ENCODE measurements at places on chromosomes 6 and 20. TPM values are rescaled to one million over a fixed set of nuclear protein-coding genes. Genes with fewer than 3 reads are reported as not detected.

- H3K4me3 ChIP-seq, result no peak overlapping the region
- H3K27me3 ChIP-seq, result no peaks in the 10 kb centered on the region
- H3K4me1 ChIP-seq, result no peaks in the 10 kb centered on the region
- no peak overlapping the region for H3K27ac ChIP-seq
Observed at GRCh38 chr20:33291830-33292355, 8.9 kb downstream of the BPIFB1 start.

DNA sequence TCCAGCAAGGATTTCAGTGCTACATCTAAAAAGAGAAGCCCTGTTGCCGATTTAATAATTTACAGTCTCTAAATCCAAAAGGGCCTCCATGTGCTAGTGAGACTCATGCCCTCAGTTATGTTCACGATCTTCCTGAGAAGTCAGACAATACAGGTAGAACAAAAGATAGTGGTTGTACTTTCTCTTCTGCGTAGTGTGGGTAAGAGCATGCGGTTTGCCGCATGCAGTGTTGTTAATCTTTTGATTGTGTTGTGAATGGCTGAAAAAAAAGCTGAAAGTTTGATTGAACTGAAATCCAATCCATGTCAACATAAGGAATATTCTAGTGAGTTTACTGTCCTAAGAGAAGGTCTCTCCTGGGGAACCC is 74.8 kb upstream of the AGPAT4 start:
- no peak overlapping the region for H3K4me3 ChIP-seq
- H3K4me1 ChIP-seq, result no peaks in the 10 kb centered on the region
- no peak for DNase-seq
- H3K27me3 ChIP-seq, result no peaks in the 10 kb centered on the region

GRCh38 chr6:49257549-49257948 is 205.5 kb downstream of the MMUT start:
- no peak for DNase-seq
- no peak overlapping the region for H3K4me3 ChIP-seq
- H3K4me1 ChIP-seq, result no peaks in the 10 kb centered on the region

The FAM135A gene
- total RNA-seq, result 23.7 TPM

GRCh38 chr20:34042262-34042661 is 48.6 kb downstream of the RALY start:
- H3K27ac ChIP-seq, result no peak overlapping the region
- H3K36me3 ChIP-seq, result no peaks in the 10 kb centered on the region
- peaks cover 30% of the 10 kb centered on the region for H3K4me1 ChIP-seq

DNA sequence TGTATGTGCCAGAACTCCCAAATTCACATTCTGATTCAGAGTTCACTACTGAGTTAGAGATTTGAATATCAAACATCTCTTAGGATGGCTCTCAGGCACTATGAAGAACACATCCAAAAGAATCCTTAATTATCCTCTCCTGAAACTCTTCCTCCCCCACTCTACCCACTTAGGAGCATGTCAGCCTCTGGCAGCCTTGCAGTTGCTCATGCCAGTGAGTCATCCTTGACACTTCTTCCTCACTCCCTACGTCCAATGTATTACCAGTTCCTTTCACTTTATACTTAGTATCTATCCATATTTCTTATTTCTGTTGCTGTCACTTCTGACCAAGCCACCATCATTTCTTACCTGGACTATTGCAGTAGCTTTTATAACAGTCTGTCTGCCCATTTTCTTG is 192.0 kb upstream of the IMPG1 start:
- no peaks in the 10 kb centered on the region for H3K27me3 ChIP-seq
- H3K36me3 ChIP-seq, result no peaks in the 10 kb centered on the region
- no peak overlapping the region for H3K27ac ChIP-seq
- no peak overlapping the region for H3K4me3 ChIP-seq
- DNase-seq, result no peak
- no peaks in the 10 kb centered on the region for H3K4me1 ChIP-seq

DNA sequence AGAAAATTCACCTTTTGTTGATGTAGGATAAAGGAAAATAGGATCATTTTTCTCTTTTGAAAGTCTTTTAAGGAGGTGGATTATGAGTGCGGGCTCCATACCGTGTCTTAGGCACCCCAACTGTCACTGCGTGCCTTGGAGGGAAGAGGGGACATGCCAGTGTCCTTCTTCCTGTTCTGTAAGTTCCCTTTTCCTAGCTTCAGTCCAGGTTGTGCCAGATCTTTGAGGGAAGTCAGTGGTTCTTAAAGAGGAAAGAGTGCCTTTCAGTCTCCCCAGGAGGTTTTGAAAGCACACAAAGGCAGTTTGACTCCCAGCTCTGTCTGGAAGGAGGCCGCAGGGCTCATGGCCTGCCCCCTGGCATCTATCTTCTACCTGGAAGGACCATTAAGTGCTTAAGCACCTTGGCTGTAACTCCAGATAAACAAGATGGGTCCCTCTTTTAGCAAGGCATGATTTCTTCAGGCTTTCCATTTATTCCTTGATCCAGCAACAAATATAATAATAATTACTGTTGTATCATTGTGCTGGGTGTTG is 13.0 kb downstream of the EFCAB8 start:
- no peaks in the 10 kb centered on the region for H3K27me3 ChIP-seq
- no peaks in the 10 kb centered on the region for H3K4me1 ChIP-seq
- no peaks in the 10 kb centered on the region for H3K36me3 ChIP-seq

DNA sequence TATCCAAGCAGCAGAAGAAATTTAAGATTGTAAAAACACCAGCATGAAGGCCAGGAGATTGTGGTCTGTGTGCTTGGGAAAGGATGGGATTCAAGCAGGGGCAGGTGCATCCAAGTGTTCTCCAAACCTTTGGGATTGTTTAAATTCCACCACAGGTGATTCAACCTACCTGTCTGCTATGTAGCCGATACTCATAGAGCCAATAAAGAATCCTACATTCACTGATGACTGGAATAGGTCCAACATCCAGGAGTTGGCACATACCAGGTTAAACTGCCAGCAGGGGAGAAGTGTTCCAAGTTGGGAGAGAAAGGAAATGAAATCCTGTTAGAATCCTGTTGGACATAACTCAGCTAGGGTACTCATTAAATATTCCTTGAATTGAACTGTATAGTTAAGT is 2.2 kb downstream of the SLC22A2 start:
- no peaks in the 10 kb centered on the region for H3K4me1 ChIP-seq
- H3K36me3 ChIP-seq, result no peaks in the 10 kb centered on the region
- H3K27ac ChIP-seq, result no peak overlapping the region
- no peak overlapping the region for H3K4me3 ChIP-seq
- H3K27me3 ChIP-seq, result no peaks in the 10 kb centered on the region

The IL17F gene
- not detected for total RNA-seq

The TBXT gene
- total RNA-seq, result not detected

GRCh38 chr6:153538491-153538890 is 407.4 kb upstream of the RGS17 start:
- no peak for DNase-seq
- H3K4me1 ChIP-seq, result no peaks in the 10 kb centered on the region
- no peak overlapping the region for H3K27ac ChIP-seq
- H3K36me3 ChIP-seq, result no peaks in the 10 kb centered on the region
- no peak overlapping the region for H3K4me3 ChIP-seq

GRCh38 chr20:35027301-35027700 is 65.3 kb downstream of the TRPC4AP start:
- no peak for DNase-seq
- no peaks in the 10 kb centered on the region for H3K4me1 ChIP-seq
- H3K27me3 ChIP-seq, result no peaks in the 10 kb centered on the region
- no peak overlapping the region for H3K4me3 ChIP-seq
- H3K36me3 ChIP-seq, result no peaks in the 10 kb centered on the region

- no peaks in the 10 kb centered on the region for H3K4me1 ChIP-seq
- DNase-seq, result no peak
- no peaks in the 10 kb centered on the region for H3K27me3 ChIP-seq
- H3K4me3 ChIP-seq, result peak overlapping the region; percentile 4
Observed at GRCh38 chr6:35719830-35720733, 16.8 kb upstream of the ARMC12 start.

DNA sequence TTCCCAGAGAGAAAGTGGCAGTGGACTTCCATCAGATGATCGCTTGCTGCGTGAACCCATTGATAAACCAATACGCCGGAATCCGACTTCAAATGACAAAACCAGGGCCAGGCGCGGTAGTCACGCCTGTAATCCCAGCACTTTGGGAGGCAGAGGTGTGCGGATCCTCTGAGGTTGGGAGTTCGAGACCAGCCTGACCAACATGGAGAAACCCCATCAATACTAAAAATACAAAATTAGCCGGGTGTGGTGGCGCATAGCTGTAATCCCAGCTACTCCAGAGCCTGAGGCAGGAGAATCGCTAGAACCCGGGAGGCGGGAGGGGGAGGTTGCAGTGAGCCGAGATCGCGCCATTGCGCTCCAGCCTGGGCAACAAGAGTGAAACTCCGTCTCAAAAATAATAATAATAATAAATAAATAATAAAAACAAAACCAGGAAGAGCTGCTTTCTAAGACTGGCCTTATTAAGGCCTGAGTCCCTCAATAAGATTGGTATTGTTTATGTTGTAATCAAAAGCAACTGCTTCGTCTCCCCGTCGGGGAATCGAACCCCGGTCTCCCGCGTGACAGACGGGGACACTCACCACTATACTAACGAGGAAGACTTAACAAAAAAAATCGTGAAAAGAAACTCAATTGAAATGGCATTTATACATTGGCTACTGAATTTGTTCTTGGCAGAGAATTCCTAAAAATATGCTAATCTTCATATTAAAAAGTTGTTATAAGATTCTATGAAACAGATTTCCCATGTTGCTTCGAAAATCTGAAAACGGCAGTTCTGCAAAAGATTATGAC is 110.2 kb upstream of the ZNF184 start:
- peaks cover 15% of the 10 kb centered on the region for H3K27me3 ChIP-seq
- no peaks in the 10 kb centered on the region for H3K36me3 ChIP-seq
- H3K4me1 ChIP-seq, result no peaks in the 10 kb centered on the region
- no peak overlapping the region for H3K27ac ChIP-seq
- no peak for DNase-seq
- no peak overlapping the region for H3K4me3 ChIP-seq

- peak overlapping the region; percentile 14 for H3K27ac ChIP-seq
- no peak for DNase-seq
- H3K27me3 ChIP-seq, result no peaks in the 10 kb centered on the region
- no peak overlapping the region for H3K4me3 ChIP-seq
Observed at GRCh38 chr20:46905364-46906125, 10.9 kb downstream of the EYA2 start.

GRCh38 chr20:52490711-52491430 is 299.3 kb upstream of the ZFP64 start:
- no peak overlapping the region for H3K27ac ChIP-seq
- H3K4me1 ChIP-seq, result no peaks in the 10 kb centered on the region
- DNase-seq, result no peak
- no peaks in the 10 kb centered on the region for H3K36me3 ChIP-seq
- H3K27me3 ChIP-seq, result no peaks in the 10 kb centered on the region

DNA sequence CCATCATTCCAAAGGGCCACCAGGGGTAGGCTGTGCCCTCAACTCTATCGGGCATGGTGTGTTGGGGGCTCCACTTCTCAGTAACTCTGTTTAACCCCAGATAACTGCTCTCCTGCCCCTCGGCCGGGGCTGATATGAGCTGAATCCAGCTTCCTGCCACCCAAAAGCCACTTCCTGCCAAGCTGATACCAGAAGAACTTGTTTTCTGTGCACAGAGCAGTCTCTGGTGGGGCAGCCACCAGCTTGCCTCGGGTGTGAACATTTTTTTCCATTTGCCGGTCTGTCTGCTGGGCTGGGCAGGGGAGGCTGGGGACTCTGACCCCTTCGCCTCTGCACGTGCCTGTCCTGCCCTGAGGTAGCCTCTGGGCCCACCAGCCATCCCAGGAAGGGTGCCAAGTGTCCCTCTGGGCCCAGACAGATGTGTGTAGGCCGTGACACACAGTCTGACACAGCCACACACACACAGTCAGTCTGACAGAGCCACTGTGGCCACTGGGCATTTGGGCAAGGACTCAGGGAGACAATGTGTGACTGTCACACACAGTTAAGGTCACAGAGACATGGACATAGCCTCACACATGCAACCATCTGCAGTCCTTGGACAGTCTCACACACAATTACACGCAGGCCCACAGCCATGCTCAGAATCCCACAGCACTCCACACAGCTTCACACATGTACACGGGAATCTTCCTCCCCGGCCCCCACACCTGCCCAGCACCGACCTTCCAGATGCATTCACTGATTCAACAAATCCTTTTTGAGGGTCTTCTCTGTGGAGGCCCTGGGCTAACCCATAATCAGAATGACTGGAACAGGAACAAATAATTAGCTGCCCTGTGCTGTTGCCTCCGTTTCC is 45.1 kb downstream of the NOL4L start:
- H3K36me3 ChIP-seq, result no peaks in the 10 kb centered on the region
- no peaks in the 10 kb centered on the region for H3K27me3 ChIP-seq
- H3K27ac ChIP-seq, result peak overlapping the region; percentile 78
- H3K4me1 ChIP-seq, result peaks cover 11% of the 10 kb centered on the region

The PRDM13 gene
- not detected for total RNA-seq

DNA sequence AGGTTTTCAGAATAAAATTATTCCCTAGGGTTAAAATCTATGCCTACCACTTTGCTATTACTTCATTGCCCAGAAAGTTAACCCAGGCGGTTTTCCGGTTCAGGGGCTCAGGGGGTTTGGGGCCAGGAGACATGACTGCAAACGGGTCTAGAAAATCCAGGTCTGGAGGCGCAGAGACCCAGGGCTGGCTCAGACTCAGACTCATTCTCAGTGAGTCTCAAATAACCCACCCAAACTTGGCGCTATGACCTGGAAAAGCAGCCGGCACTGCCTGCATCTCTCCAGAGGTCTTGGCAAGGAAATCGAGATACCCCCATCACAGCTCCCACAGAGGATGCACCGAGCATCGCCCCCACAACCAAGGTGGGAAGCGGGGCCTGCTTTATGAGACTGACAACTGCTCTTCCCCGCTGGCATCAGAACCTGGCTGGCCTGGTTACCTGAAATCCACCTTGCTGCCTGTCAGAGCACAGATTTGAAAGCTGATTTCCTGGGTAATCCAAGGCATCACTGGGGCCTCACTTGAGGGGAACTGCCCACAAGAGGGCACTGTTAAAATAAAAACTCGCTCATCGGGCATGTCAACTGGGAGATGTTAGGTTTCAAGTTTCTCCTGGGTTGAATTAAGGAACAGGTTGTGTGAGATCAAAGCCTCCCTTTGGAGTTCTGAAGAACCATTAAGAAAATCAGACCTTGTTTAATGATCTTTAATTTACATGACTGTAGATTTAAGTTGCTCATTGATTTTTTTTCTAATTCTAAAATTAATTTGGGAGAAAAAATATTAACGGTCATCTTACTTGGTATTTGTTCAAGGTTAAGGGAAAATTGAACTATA is 55.1 kb downstream of the KIF16B start:
- no peak overlapping the region for H3K27ac ChIP-seq
- no peaks in the 10 kb centered on the region for H3K27me3 ChIP-seq
- no peak for DNase-seq
- no peaks in the 10 kb centered on the region for H3K4me1 ChIP-seq
- H3K4me3 ChIP-seq, result no peak overlapping the region

The FERMT1 gene
- 0.78 TPM for total RNA-seq

Data from tibial nerve (tissue), 4 donors.